Astrocyte (in vitro differentiated cells and primary cell): ENCODE measurements at places on chromosomes 7 and 10. TPM values are rescaled to one million over a fixed set of nuclear protein-coding genes. Genes with fewer than 3 reads are reported as not detected.

Gene EPO
- total RNA-seq, result not detected in 2 replicates

DNA sequence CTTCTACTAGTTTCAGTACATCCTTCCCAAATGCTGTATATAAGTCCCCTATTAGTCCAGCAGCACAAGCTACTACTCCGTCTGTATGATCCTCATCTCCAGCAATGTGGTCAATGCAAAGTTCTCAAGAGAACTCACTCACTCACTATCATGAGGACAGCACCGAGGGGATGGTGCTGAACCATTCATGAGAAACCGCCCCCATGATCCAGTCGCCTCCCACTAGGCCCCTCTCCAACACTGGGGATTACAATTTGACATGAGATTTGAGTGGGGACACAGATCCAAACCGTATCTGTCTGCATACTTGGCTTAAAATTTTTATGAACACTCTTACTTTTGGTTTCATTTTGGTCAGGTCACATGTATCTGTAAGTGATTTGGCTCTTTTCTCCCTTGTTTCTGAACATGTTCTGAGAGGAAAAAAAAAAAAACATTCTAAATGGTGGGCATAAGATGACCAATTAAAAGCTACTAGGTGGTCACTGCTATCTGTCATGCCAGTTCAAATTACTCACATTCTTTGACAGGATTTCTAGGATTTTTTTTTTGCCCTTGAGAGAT, 60.1 kb downstream of the ZNF783 start:
- peak overlapping the region; percentile 13 for H3K4me3 ChIP-seq
- H3K4me1 ChIP-seq, result no peaks in the 10 kb centered on the region
- no peak overlapping the region for H3K27ac ChIP-seq

Gene NUDT13
- 2.2 and 2.4 TPM in 2 replicates for total RNA-seq

Gene TES
- 179 and 184 TPM in 2 replicates for total RNA-seq

GRCh38 chr7:136247211-136247610, 270.1 kb upstream of the MTPN start:
- H3K4me3 ChIP-seq, result no peak overlapping the region
- no peak for DNase-seq
- H3K27me3 ChIP-seq, result no peaks in the 10 kb centered on the region
- no peak overlapping the region for H3K27ac ChIP-seq

GRCh38 chr7:41924796-41925195, 221.9 kb upstream of the INHBA start:
- no peaks in the 10 kb centered on the region for H3K27me3 ChIP-seq
- no peaks in the 10 kb centered on the region for H3K4me1 ChIP-seq
- no peak overlapping the region for H3K4me3 ChIP-seq
- no peak for DNase-seq
- H3K36me3 ChIP-seq, result no peaks in the 10 kb centered on the region
- H3K27ac ChIP-seq, result no peak overlapping the region

DNA sequence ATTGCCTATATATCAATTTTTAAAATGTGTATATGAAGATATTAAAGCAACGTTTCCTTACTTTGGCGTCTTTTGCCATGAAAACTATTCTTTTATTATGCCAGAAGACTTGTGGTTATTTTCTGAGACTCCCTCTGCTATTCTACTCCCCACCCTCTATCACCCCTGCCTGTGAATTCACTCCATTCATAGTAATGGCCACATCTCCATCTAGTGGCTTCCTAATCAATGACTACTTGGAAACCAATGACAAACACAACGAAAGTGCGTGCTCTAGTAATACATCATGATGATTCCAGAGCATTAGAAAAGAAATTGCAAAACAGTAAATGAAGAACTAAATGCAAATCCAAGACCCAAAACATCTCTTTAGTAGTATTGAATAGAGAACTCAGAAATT, 186.7 kb upstream of the HGF start:
- H3K27ac ChIP-seq, result no peak overlapping the region
- H3K4me3 ChIP-seq, result no peak overlapping the region
- H3K4me1 ChIP-seq, result no peaks in the 10 kb centered on the region
- H3K27me3 ChIP-seq, result no peaks in the 10 kb centered on the region
- peak; percentile 45 for DNase-seq
- H3K36me3 ChIP-seq, result no peaks in the 10 kb centered on the region
